Mammary epithelial cell (primary cell): ENCODE measurements at places on chromosomes 7 and 10. TPM values are rescaled to one million over a fixed set of nuclear protein-coding genes. Genes with fewer than 3 reads are reported as not detected.
A peak's percentile ranks its signal among the peaks of the same experiment; 100 is the strongest.

The FXYD4 gene
- total RNA-seq, result not detected

The OR9A2 gene
- not detected for total RNA-seq

The CXCL12 gene
- 0.50 TPM for total RNA-seq

The MSMB gene
- total RNA-seq, result not detected in 2 replicates

The TAS2R41 gene
- total RNA-seq, result not detected in 2 replicates

The FFAR4 gene
- not detected for total RNA-seq

The SPDYE18 gene
- total RNA-seq, result 0.33 TPM

The EBF3 gene
- total RNA-seq, result under 0.01 TPM

The CDHR3 gene
- total RNA-seq, result 1.7 and 3.4 TPM in 2 replicates

The FRMPD2 gene
- 0.59 and 1.2 TPM in 2 replicates for total RNA-seq

GRCh38 chr10:2262333-2262732 is 525.0 kb upstream of the ADARB2 start:
- DNase-seq, result peak; percentile 76

- DNase-seq, result peak; percentile 16
These were observed 228.7 kb downstream of the FRMD4A start for GRCh38 chr10:14102056-14102455.

- no peak for DNase-seq
These were observed 25.9 kb upstream of the ZMIZ1 start for GRCh38 chr10:79042639-79043411.

- no peak for DNase-seq
These were observed 75.6 kb downstream of the AKR1C4 start for GRCh38 chr10:5272065-5272803.

DNA sequence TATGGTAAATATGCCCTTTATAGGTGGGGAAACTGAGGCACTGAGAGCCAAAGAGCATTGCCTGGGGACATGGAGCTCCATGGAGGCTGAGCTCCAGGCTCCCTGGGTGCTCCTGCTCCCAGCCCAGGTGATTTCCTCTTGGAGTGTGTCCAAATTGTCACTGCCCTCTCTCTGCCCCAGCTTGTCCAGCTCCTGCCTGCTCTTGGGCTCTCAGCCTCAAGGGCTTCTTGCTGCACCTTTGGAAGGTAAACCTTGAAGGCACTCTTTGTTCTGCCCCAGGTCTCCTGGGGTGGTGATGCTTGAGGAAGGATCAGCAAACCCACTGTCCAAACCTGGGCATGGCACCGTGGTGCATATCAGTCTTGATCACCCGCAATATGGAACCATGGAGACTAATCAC is 166.1 kb downstream of the RPS24 start:
- DNase-seq, result peak; percentile 70

DNA sequence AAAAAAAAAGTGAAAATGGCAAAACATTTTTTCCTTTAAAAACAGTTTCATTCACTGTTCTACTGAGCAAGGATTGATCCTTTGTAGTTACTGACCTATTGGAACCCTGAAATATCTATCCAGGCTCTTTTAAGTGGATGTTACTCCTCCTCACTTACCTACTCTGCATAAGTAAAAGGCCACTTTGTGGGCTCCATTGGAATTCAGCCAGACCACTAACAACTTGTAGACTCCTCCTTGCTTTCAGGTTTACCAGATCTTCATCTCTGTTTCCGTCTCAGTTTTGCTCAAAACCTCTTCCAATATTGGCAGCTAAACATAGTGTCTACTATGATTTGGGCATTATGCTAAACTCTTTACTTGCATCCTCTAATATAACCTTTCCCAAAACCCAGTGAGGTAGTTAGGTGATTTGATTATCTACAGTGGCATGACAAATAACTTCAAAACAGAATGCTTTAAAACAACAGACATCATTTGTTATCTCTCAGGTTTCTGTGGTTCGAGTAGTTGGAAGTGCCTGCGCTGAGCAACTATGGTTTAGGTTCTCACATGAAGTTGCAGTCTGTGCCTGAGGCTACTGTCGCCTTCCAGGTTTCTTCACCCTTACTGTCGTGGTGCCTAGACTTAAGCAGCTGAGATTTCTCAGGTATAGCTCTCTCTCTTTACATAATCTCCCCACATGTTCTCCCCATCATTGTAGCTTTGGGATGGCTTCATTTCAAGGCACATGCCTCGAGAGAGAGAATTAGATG is 698.2 kb downstream of the REEP3 start:
- no peak for DNase-seq

DNA sequence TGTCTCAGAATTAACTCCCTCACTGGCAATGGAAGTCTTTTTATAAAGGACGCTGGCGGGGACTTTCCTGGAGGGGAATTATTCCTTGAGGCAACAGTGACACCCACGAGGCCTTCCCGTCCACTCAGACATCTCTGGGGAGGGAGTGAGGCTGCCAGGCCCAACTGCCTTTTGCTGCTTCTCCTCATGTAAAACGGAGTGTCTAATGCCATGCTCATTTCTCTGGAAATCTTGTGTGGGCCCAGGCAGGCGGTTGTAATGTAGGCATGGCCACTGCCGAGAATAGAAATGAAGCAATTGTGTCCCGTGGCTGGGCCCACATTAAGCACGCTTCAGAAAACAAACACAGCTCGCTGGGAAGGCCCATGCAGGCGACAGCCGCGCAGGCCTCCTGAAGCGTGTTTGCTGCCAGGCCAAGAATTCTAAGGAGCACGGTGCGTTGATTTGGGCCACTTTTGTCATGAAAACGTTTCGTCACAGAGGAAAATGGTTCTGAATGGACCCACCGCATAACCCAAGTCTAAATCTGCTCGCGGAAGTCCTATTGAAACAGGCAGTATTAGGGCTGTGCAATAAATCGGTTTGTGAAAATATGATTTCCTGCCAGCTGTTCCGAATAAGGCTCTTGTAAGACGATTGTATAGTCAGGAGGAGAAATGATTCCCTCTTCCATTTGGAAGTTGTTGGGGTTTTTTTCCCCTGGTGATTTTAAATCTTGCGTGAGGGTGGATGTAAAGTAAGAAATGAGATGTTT is 104.2 kb upstream of the CHST15 start:
- DNase-seq, result no peak

GRCh38 chr7:48098846-48099245 is 9.8 kb downstream of the UPP1 start:
- DNase-seq, result no peak

DNA sequence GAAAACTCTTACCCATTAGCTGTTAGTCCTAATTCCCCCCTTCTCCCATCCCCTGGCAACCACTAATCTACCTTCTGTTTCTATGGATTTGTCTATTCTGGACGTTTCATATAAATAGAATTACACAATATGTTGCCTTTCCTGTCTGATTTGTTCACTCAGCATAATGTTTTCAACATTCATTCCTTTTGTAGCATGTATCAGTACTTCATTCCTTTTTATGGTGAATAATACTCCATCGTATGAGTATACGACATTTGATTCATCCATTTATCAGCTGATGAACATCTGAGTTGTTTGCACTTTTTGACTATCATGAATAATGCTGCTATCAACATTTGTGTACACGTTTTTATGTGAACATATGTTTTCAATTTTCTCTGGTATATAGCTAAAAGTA is 4.4 kb upstream of the FRAT1 start:
- no peak for DNase-seq

- no peak for DNase-seq
These were observed 35.2 kb upstream of the GNA12 start for GRCh38 chr7:2879354-2879753.

- DNase-seq, result peak; percentile 30
These were observed 59.4 kb downstream of the CUZD1 start for GRCh38 chr10:122786269-122786668.

GRCh38 chr10:120950051-120950561 is 98.9 kb downstream of the WDR11 start:
- peak; percentile 31 for DNase-seq

- peak; percentile 54 for DNase-seq
These were observed 805 bp downstream of the MSRB2 start for GRCh38 chr10:23095966-23096801.

- DNase-seq, result no peak
These were observed 73.2 kb downstream of the TNS3 start for GRCh38 chr7:47508389-47509380.

DNA sequence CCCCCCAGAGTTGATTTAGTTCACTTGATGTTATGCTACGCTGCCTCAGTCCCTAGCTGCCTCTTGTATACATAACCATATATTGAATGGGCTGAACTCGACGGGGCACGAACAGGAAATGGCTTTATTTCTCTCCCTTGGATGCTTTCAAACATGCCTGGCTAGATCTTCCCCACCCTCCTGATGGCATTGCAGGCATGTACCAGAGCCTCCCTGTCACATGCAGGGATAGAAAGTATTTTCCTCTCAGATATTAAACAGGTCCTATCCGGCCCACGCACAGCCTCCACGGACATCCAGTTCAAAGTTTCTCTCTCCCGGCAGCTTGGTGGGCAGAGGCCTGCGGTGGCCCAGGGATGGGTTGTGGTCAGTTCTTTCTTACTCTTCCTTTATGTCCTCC is 422.1 kb downstream of the RPS24 start:
- no peak for DNase-seq

DNA sequence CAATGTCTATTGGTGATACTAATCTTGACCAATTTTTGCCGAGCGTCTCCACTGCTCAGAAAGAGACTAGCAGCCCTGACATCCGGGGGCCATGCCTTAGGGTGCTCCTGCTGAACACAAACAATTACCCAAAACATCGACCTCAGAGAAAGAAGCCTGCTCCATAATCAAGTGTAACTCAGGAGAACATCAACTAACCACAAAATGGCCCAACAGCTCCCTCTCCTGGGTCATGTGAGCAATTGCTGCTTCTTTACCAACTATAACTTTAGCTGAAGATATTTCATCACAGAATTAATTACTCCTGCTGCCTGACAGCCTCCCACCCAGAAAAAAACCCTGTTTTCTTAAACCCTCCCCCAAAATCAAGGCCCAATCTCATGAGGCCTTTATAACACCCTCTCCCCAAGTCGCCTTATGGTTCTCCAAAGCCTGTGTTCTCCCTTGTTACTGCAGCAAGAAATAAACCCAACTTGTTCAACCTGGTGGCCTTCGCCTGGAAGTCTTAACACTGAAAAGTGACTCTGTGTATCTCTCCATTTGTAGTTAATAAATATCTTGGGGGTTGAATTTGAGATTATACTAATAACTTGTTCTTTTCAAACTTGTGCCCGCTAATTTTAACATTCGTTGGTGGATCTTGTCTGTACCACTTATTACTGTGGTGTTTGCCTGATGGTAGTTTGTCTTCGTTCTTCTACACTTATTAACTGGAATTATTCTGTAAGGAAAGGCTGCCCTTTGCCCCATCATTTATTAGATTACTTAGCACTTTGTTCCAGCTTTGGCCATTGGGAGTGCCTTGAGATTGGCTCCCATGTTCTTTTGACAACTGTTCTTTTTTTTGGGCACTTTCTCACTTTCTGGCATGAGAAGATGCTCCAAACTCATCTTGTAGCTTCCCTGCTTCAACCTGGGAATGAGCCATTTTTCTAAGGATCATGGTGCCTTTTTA is 21.2 kb upstream of the RAMP3 start:
- peak; percentile 53 for DNase-seq

GRCh38 chr7:42790196-42790595 is 121.7 kb downstream of the C7orf25 start:
- DNase-seq, result peak; percentile 25

GRCh38 chr7:7816084-7816483 is 97.7 kb upstream of the RPA3 start:
- DNase-seq, result no peak

- peak; percentile 56 for DNase-seq
These were observed 70.6 kb downstream of the LHPP start for GRCh38 chr10:124532106-124532641.

DNA sequence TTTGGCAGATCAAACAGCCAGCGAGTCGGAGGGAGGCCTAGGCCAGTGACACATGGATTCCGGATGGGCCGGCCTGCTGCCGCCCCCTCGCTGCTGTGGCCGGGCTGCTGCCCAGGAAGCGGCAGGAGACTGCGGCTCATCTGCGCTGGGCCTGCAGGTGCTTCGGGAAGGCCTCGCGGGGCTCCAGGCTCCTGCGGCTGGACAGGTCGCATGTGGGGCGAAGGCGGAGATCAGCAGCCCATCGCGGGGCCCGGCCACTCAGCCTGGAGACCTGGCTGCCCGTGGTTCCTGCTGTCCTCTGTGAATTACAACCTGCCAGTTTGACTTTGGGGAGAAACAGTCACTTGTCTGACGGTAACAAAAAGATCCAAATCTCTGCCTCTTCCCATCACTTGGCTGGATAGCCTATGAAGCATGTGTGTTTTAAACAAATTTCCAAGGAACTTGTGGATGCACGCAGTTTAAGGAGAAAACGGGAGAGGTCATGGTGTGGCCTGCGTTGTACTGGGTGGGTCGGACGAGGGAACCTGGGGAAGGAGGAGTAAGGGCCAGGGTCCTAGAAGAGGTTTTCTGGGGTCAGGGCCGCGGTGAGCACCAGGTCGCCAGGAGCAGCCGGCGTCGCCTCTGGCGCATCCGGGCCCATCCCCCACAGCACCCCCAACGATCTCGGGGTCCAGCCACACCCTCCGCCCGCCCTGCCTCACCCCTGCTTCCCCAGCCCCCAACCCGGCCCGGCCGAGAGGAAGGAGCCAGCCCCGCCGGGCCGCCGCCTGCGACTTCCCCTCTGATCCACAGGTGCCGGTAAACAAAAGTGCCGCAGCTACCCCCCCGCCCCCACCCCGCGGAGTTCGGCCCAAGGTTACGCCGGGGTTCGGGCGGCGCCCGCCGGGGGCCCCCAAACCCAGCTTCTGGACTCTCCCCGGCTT is 1.6 kb downstream of the SPOCK2 start:
- DNase-seq, result no peak

DNA sequence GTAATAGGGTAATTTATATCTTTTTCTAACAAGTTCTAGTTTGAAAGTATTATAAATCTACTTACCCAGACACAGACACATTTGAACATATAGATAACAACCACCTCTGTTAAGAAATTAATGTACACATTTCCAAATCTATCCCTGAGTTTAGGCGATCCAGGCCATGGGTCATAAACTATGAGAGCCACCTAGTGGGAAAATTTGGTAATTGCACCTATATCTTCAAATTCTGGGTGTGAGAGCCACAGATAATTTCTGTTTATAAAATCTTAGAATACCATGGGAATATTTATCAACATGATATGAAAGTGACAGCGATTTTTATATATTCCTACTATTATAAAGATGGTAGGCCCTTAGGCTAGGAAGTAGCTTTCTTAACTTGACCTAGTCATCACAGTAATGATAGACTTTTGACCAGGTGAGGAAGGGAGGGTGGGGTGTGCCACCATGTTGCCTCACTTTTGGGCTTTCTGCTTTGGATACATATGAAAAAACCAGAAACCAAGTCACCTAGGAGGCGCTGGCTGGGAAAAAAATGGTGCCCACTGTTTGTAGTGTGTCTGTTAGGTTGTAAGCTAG is 8.0 kb upstream of the EPHA1 start:
- no peak for DNase-seq

DNA sequence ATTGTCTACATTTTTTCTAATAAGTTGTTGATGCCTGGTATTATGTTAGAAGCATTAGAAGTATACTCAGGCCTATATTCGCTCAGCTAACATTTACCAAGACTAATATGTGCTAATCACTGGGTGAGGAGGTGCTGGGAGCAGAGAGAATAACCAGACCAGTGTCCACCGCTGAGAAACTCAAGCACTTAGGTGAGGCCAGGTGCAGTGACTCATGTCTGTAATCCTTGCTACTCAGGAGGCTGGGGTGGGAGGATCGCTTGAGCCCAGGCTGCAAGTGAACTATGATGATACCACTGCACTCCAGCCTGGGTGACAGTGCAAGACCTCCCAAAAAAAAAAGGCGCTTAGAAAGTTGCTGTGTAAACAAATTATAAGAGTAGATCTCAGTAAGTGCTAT is 182.2 kb upstream of the AOAH start:
- DNase-seq, result no peak

GRCh38 chr10:23096802-23097549 is 1.6 kb downstream of the MSRB2 start:
- DNase-seq, result peak; percentile 37
